ENCODE measurements at places on chromosomes 3 and 15. TPM values are rescaled to one million over a fixed set of nuclear protein-coding genes. Genes with fewer than 3 reads are reported as not detected.

Gene PTPRG
- total RNA-seq, result 81.5 TPM

- DNase-seq, result no peak
Measured at GRCh38 chr15:65778269-65778668, 13.8 kb downstream of the DENND4A start.

DNA sequence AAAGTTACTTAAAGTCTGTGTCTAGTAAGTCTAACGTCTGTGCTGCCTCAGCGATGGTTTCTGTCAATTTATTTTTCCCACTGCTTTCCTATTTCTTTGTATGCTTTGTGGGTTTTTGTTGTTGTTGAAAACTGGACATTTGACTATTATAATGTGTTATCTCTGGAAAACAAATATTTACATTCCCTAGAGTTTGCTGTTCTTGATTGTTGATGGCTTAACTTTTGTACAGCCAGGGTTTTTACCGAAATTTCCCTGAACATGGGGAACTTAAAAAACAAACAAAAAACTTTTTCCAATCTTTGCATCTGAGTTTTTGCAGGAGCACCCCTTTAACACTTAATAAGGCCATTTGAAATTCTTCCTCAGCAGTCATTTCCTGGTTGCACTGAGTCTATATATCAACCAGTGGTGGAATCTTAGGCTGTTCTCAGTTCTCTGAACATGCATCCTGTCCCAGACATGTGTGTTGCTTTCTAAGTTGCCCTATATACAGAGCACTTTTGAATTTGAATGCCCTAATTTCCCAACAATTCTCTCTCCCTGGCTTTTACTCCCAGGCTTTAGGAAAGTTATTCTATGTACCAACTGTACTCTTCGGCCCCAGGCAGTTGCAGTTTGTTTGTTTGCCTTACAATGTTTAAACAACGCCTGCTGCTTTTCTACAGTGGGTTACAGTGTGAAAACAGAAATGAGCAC is 11.8 kb upstream of the PIAS1 start:
- no peak for DNase-seq

GRCh38 chr3:12229146-12229851 is 59.6 kb upstream of the PPARG start:
- DNase-seq, result no peak

GRCh38 chr15:58182460-58183163 is 44.4 kb downstream of the AQP9 start:
- peak; percentile 73 for DNase-seq

GRCh38 chr3:42752961-42753360 is 20.1 kb downstream of the CCDC13 start:
- DNase-seq, result no peak

DNA sequence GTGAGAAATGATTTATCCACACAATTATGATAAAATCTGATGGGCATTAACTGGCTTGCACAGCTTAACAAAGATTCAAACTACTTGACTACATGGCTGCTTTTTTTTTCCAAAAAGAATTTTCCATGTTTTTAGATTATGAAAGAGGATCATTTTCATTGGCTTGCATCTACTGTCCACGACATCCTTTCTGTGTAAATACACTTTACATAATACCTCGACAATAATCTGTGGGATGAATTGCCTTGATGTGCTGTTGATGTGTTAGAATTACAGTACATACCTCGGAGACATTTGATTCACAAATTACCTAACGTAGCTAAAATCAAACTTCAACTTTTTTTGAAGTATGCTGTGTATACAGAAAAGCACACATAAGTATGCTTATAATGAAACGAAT is 104.4 kb downstream of the PPP2R3A start:
- no peak for DNase-seq

GRCh38 chr3:53740956-53741355 is 105.3 kb downstream of the CHDH start:
- no peak for DNase-seq

DNA sequence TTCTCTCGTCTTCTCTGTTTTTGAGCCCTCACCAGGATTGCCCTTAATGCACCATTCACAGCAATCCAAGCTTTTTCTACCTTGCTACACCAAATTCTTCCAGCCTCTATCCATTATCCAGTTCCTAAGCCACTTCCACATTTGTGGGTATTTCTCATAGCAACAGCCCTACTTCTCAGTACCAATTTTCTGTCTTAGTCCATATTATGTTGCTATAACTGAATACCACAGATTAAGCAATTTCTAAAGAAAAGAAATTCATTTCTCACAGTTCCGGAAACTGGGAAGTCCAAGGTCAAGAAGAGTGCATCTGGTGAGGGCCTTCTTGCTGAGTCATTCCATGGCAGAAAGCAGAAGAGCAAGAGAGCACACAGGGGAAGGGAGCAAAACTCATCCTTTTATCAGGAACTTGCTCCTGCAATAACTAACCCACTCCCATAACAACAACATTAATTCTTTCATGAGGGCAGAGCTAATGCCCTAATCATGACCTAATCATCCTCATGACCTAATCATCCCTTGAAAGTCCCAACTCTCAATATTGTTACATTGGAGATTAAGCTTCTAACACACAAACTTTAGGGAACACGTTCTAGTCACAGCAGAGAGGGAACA is 9.7 kb upstream of the EIF1B start:
- no peak for DNase-seq

GRCh38 chr3:50132421-50133282 is 22.5 kb upstream of the SEMA3F start:
- peak; percentile 91 for DNase-seq

- no peak for DNase-seq
Measured at GRCh38 chr3:124407260-124407659, 323.0 kb upstream of the UMPS start.

DNA sequence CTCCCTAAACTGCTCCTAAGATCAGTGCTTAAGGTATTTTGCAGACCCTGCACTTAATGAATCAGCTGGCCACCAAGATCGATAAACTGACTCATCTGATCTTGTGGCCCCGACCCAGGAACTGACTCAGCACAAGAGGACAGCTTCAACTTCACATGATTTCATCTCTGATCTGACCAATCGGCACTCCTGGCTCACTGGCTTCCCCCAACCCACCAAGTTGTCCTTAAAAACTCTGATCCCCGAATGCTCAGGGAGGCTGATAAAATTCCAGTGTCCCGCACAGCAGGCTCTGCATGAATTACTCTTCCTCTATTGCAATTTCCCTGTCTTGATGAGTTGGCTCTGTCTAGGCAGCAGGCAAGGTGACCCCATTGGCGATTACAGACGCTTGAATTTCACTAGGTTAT is 13.5 kb downstream of the HTR3E start:
- no peak for DNase-seq

DNA sequence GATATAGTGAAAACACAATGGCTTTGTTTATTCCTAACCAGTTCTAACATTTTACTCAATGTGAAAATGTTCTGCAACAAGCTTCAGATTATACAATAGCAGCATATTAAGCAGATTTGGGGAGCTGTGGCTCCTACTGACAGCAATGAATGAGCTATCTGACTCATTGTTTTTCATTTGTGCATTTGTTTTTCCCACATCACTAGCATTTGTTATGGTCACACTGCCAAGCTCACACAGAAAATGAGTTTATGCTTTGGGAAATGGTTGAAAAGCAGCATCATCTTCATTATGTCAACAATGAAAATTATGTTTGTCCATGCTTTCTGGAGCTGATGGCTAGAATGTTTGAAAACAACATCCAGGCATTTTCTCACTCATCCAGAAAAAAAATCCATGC is 53.5 kb downstream of the ZPLD1 start:
- no peak for DNase-seq

DNA sequence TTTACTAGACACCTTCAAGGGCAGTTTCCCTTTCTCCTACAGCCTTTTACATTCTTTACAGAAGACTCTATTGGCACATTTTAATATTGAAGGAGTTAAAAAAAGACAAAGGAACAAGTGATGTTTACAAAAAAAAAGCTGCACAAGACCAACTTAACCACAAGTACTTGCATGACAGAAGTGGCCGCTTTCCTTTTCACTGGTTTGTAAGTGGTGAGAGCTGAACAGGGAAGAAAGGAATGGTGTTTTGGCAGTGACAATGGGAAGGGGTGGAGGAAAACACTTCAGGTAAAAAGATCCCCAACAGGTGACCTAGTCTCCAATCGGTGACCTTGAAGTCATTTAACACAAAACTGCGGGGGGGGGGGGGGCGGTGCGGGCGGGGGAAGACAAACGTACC is 1.1 kb downstream of the WDR72 start:
- DNase-seq, result peak; percentile 27

Gene ABCF3
- 31.1 TPM for total RNA-seq

GRCh38 chr3:62818347-62818746 is 56.9 kb downstream of the CADPS start:
- no peak for DNase-seq

- DNase-seq, result no peak
Measured at GRCh38 chr3:37223576-37223975, 49.2 kb upstream of the LRRFIP2 start.

Gene FMN1
- total RNA-seq, result 1.7 TPM

Gene TM4SF1
- total RNA-seq, result not detected

Gene SNTN
- not detected for total RNA-seq

DNA sequence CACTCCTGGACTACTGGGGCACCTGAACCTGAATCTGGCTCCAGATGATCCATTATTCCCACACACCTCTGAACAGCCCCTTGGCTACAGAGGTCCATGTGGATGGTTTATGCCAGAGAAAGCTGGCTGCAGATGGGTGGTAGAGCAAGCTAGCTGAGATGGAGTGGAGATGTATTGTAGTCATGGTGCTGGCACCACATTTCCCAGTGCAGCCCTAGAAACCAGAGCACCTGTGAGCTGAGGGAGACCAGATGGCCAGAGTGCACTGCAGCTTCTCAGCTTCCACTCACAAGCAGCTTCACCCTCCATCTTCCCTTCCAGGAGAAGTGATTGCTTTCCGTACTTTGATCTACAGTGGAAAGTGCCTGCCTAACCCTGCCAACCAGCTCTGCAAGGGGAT is 29.9 kb downstream of the RBP1 start:
- DNase-seq, result no peak

DNA sequence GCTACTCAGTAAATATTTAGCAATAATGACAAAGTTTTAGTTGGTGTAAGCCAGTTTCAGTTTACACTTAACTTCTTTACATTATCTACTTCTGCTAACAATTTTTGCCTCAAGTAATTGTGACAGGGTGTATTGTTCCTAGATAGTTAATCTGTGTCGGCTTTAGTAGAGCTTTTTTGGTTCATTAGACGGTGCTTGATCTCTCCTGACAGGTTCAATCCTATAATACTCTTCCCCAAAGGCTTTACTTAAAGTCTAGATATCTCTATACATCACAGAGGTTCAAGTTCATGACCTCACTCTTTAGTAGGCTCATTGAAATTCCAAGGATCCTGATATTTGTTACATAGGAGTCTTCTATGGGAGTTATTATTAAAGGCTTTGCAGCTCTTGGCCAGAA is 365.6 kb upstream of the DPPA4 start:
- no peak for DNase-seq

DNA sequence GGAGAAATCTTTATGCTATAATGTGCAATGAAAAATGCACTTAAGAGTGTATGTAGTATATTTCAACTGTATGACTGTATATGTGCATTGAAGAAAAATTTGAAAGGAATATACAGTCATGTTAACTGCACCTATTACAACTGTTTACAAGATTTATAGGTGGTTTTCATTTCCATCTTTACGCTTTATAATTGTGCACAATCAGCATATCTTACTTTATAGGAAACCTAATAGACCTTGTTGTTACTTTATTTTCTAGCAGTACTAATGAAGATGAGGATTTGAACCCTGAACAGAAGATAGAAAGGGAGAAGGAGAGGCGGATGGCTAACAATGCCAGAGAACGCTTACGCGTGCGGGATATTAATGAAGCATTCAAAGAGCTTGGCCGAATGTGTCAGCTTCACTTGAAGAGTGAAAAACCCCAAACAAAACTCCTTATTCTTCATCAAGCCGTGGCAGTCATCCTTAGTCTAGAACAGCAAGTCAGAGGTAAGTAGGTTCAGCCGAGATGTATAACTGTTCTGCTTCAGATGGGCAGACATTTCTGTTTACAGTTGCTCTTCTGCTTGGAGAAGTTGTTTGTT is 103.4 kb upstream of the CGNL1 start:
- no peak for DNase-seq

Gene SRGAP3
- total RNA-seq, result 5.3 TPM

GRCh38 chr15:96293441-96293840 is 37.1 kb upstream of the NR2F2 start:
- no peak for DNase-seq

DNA sequence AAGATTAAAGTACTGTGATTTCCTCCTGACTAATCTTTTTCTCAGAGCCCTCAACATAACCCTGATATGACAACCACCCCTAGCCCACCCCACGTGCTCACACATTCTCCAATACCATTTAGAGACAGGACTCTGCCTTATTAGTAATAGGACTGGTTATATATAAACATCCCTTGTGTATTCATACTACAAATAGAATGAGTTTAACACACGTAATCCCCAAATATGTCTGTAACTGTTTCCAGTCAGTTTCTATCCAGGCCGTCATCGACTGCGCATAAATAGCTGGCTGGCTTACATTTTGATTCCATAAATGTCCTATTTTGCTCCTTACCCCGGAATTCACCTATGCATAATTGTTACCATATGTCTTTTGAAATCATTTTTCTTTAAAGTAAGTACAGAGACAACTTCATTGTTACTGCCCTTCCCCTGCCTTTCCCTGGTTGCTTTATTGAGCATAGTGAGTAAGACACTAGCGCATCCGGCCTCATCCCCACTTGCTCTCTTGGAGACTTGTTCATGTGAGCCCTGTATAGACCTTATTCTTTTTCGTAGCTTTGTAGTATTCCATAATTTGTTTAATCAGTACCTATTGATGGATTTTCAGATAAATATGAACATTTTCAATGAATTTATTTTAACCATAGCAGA is 3.5 kb upstream of the P2RY14 start:
- DNase-seq, result no peak

DNA sequence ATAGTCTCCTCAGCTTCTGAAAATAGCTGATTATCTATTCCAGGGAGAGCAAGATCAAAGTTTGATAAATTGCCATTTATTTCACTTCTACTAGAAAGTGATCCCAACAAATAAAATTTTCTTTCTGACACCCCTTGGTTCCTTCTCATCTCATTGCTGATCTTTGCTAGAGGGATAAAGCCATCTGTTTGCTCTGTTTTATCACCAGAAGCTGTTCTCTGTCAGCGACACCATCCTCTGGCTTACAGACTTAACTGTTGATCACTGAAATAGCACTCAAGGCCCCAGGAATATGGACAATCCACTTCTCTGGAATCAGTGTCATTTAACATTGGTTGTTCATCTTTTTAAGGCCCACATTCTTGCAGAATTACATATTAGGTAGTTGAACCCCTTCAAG is 219.0 kb downstream of the LSAMP start:
- no peak for DNase-seq

GRCh38 chr3:125622381-125622791 is 27.1 kb upstream of the OSBPL11 start:
- no peak for DNase-seq

GRCh38 chr3:146539315-146539714 is 5.1 kb downstream of the PLSCR1 start:
- no peak for DNase-seq

Gene SPATA12
- not detected for total RNA-seq

Gene TM4SF4
- total RNA-seq, result not detected

GRCh38 chr3:164524201-164524600 is 554.1 kb downstream of the SI start:
- DNase-seq, result no peak

All from H7 (cell line).